ENCODE measurements at places on chromosomes 6 and 20.

- no peak for DNase-seq
These were observed 490 bp downstream of the IPCEF1 start for GRCh38 chr6:154356113-154356512.

GRCh38 chr20:57991211-57991881, 237.1 kb downstream of the ANKRD60 start:
- no peak for DNase-seq

DNA sequence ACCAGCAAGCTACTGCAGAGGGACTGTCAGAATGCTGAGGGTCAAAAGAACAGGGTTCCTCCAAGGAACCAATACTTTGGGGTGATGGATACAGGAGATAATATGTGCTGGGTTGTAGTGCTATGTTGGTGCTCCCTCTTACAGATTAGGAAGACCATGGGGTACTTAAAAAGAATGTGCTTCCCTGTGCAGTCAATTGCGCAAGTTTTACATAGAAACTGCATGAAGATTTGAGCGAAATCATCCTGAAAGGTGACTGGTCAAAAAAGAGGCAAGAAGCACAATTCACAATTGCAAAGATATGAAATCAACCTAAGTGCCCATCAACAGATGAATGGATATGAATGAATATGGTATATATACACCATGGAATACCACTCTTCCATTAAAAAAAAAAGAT, 33.9 kb downstream of the GABRR1 start:
- DNase-seq = no peak

- DNase-seq = no peak
These were observed 237.8 kb downstream of the LY86 start for GRCh38 chr6:6826095-6826901.

- no peak for DNase-seq
These were observed 42.8 kb downstream of the HLA-DPB1 start for GRCh38 chr6:33118525-33119123.

DNA sequence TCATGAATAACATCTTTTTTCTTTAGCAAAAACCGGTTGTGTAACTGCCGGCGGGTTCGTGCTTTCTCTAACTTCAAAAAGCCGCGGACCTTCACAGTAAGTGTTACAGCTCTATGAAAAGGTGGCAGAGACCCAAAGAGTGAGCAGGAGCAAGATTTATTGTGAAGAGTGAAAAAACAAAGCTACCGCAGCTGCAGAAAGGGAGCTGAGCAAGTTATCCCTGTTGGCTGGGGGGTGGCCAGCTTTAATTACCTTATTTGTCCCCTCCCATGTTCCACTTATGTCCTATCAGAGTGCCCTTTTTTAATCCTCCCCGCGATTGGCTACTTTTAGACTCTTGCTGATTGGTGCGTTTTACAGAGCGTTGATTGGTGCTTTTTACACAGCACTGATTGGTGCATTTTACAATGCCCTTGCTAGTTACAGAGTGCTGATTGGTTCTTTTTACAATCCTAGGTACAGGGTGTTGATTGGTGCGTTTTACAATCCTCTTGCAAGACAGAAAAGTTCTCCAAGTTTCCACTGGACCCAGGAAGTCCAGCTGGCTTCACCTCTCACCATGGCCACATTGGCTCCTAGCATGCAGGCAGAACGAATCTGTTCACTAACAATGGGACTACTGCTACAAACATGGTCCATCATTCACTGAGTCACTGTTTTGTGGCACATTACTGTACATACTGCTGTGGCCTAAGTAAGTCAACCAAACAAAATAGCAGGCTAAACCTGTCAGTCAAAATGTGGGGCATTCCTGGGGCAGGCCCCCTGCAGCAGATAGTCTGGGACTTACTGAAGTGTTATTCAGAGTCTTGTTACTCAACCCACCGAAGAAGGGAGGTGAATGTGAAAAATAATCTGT, 52.8 kb downstream of the MYLIP start:
- DNase-seq = no peak

DNA sequence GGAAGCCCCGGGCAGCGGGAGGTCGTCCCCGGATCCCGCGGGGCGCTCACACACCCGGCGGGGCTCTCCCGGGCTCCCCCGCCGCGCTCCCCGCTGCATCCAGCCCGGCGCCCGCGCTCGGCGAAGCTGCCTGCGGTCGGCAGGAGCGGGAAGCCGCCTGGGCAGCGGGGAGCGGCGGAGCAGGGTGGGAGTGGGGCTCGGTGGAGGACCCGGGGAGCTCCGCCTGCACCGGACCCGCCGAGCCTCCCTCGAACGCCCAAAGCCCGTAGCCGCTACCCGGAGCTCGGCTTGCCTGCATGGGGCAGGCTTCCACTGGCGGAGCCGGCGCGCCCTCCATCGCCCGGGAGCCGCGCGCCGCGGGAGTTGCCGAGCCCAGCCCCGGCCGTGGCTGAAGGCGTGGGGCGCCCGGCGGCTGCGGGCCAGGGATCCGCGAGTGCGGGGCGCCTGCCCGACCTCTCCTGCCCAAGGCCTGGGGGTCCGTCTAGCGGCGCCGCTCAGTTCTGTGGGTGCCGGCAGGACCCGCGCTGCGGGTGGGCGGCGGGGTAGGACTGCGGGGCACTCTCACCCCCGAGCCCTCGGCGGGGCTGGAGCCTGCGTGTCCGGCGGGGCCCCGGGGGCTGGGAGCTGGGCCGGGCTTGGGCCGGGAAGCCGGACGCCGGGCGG, 671 bp downstream of the CDH4 start:
- DNase-seq = no peak

DNA sequence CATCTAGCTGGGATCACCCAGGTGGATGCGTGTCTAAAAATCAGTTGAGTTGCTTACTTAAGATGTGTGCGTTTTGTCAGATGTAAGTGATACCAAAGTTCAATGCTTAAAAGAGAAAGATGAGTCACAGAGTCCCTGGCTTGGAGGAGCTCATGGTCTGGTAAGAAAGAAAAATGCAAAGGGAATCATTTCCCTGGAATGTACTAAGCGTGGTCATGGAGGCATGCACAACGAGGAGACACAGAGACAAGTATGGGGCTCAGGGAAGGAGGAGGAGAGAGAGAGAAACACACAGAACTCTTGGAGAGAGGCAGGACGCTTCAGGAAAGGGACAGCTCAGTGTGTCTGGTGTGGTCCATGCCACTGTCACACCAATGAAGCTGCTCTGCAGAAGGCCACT, 186.9 kb upstream of the GMDS start:
- no peak for DNase-seq

- DNase-seq = peak; percentile 100
These were observed 2.1 kb upstream of the COL20A1 start for GRCh38 chr20:63290677-63291472.

DNA sequence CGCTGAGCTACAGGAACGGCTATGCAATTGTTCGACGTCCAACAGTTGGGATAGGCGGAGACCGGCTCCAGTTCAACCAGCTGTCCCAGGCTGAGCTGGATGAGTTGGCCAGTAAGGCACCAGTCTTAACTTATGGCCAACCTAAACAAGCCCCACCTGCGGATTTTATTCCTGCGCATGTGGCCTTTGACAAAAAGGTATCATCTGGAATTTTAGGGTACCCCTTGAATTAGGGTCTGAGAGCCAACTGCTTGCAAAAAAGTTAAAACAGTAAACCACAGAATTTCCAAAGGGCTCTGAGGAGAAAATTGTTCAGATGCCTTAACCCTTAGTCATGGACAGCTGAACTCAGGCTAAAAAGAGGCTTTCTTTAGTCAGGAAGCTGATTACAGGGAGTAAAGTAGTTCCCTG, 3.8 kb downstream of the EFHC1 start:
- DNase-seq = no peak

DNA sequence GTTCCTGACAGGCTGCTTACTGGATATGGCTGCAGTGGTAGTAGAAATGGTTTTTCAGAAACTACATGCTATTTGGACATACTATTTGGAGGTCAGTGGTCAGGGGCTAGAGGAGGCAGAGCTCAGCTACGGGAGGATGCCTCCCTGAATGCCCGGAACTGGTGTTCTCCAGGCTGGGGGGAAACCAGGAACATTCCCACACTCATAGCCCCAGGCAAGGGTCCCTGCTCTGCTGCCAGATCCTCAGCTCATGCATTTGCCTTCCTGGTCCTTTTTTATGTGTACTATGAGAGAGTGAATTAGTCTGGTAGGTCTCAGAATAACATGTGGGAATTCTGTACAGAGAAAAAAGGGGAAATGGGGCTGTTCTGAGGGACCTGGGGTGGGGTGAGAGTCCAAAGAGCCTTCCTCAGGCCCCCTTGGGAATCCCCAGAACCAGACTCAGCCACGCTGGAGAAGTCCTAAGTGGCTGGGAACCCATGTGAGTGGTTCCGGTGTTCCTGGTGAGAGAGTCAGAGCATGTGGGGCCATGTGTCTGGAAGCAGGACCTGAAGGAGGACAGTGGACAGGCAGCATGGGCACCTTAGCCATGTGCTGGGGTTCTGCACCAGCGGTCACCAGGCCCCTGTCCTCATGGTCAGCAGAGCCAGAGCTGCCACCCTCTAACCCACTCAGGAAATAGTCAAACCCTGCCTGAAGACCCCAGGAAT, 58.0 kb upstream of the MYL9 start:
- DNase-seq = no peak

DNA sequence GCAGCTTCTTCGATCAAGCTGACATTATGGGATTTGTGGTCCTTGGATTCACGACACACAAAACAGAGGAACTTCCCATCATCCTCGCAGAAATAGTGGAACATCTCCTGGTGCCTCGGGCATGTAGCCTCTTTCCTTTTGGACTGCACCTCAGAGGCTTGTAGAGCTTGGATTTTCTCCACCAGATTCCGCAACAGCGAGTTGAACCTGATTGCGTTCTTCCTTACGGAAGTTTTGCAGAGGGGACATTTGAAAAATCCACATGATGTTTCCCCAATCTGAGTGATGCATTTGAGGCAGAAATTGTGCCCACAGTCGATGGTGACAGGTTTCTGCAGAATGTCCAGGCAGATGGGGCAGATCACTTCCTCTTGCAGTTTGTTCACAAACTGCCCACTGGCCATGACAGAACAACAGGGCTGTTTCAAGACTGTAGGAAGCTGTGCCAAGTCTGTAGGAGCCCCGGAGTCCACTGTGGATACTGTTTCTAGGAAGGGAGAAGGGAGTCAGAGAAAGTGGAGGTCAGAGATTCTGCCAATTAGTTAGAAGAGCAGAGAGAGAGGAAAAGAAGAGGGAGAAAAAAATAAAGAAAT, 392 bp downstream of the TRIM31 start:
- DNase-seq = no peak

DNA sequence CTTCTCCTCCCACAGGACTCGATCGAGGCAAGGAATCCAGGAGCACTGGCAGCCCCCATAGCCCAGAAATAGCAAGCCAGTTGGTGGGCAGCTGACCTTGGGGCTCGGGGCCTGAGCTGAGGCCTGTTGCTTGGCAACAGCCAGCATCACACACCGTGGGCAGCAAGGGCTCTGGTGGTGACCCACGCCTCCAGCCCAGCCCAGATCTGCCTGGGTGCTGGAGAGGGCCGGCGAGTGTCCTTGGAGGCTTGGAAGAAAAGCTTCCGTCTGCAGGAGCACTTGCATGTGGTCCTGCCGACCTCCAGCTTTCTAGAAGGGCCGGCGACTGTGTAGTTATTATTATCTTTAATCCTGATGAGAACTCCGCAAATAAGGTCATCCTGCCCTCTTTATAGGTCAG, 67.3 kb downstream of the STK35 start:
- no peak for DNase-seq

- DNase-seq = no peak
These were observed 416.6 kb upstream of the SULF2 start for GRCh38 chr20:48201885-48202284.

DNA sequence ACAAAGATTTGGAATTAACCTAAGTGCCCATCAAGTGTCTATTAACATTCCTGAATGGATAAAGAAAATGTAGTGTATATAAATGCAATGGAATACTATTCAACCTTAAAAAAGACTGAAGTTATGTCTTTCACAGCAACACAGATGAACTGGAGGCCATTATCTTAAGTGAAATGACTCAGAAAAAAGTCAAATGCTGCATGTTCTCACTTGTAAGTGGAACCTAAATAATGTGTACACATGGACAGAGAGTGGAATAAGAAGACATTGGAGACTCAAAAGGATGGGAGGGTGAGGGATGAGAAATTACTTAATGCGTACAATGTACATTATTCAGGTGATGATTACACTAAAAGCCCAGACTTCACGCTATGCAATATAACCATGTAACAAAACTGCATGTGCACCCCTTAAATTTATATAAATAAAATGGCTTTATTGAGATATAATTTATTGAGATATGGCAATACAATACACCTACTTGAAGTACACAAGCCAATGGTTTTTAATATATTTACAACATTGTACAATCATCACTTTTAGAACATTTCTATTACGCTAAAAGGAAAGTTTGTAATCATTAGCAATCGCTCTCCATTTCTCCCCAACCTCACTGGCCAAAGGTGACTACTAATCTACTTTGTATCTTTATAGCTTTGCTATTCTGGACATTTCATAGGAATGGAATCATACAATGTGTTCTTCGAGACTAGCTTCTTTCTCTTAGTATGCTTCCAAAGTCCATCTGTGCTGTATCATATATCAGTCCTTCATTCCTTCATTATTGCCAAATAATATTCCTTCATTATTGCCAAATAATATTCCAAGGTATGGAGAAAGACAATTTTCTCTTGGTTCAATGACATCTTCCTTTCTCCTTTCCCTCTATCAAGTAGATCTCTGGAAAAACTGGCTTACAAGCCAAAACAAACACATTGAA, 5.8 kb downstream of the STX7 start:
- no peak for DNase-seq

- DNase-seq = no peak
These were observed 63.8 kb downstream of the SGK1 start for GRCh38 chr6:134254118-134254517.

- no peak for DNase-seq
These were observed 292.6 kb upstream of the NT5E start for GRCh38 chr6:85157311-85157710.

DNA sequence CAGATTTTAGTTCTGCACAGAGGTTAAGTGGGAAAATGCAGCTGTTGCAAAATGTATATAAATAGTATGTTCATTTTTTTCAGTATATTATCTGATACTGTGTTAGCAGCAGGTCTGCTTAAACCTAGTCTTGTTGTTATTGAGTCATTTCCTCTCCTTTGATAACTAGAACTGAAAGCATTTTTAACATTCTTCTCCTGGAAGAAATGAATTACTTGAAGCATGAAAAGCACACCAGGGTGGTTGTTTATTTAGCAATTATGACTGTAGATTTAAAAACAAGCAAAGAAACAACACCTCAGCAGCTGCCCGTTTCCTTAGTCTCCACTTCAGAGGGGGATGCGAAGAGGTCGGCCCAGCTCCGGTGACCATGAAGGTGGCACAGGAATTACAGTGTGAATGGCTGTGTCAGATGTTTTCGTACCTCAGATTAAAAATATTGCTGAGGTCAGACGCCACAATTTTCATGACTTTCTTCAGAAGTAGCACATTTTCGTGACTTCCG, 53.5 kb downstream of the GOPC start:
- DNase-seq = no peak

GRCh38 chr6:137417396-137417795, 76.8 kb downstream of the OLIG3 start:
- no peak for DNase-seq

DNA sequence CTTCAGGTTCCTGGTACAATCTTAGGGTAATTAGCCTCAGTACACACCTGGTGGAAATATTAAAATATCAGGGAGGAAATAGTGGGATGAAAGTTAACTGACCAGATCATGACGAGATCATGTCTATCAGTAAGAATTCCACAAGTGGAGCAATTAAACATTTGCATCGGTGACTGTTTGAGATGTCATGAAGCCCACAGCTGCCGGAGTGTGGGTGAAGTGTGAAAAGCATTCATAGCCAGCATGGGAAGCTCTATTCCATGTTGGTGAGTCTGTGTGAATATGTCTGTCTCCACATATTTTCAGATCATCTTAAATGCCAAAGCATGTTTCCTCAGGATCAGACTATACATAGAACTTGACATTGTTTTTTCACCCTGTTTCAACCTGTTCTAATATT, 142.8 kb downstream of the IPCEF1 start:
- no peak for DNase-seq

Measured in 8988T (cell line).